GM06990 (cell line): ENCODE measurements at places on chromosomes 4 and X.

GRCh38 chr4:138297743-138298405 is 55.7 kb upstream of the SLC7A11 start:
- no peak for DNase-seq

DNA sequence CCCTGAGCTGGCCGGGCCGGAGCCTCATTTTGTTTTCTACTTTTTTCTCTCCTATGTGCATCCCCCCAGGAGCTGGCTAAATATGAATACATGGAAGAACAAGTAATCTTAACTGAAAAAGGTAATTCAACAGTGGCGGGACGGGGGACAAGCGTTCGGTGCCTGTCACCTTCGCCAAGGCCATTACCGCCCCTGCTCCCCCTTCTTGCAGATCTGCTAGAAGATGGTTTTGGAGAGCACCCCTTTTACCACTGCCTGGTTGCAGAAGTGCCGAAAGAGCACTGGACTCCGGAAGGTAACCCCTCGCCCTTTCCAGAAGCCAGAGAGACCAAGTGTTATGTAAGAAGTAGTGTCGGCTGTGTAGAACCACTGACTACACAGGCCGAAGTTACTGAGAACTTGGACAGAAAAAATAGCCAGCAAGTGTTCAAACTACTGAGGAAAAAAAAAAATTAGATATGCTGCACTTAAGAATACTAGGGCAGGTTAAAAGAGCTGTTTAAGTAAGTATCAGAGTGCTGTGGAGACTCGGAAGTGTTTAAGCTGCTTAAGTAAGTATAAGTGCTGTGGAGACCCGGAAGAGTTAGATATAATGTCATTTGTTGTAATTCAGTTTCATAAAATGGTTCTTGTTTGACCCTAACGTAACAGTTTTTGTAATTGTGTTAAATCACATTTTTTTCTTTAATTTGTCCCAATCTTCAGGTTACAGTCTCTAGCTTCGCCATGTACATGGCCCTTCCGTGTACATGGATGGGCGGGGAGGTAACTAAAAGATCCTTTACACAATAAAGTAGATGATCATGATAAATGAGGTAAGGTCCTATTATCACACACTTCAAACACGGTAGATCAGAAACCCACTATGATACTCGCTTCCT is 856 bp downstream of the SAT1 start:
- DNase-seq = peak; percentile 25

DNA sequence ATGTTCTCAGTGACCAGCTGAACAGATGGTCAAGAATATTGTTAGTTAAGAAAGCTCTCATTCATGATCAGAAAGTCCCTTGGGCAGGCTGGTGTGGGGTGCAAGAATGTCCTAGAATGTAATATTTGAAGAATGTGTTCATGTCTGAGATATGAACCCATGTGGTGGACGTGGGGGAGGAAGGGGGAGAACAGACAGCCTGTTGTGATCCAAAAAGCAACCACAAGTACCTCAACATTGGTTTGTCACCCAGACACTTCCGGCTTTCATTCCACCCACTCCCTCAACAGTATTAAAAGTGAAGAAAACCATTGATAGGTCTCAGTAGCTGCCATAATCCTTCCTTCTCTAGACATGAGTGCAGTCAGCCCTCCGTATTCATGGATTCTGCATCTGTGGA is 82.2 kb downstream of the MAML3 start:
- DNase-seq = peak; percentile 36

GRCh38 chr4:10066206-10066605 is 44.9 kb upstream of the SLC2A9 start:
- DNase-seq = no peak

DNA sequence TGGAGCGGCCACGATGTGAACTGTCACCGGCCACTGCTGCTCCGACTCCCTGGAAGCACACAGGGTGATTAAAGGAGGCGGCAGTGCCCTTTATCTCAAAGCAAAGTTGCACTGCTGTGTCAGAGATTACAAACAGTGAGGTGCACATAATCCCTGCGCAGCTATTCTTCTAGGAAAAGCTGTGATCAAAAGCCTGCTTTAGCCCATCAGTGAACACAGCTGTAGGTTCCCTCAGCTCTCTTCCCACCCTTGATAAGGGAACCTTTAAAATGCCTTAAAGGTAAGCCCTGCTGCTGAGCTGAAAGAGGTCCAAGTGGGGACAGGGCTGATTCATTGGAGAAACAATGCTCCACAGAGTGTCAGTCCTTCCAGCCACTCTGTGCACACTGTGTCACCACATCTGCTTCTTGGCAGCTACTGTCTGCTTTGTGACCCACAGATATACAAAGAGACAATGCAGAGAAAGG is 127.6 kb downstream of the EIF4E start:
- no peak for DNase-seq

- no peak for DNase-seq
Measured at GRCh38 chr4:68337004-68337403, 12.9 kb downstream of the YTHDC1 start.

DNA sequence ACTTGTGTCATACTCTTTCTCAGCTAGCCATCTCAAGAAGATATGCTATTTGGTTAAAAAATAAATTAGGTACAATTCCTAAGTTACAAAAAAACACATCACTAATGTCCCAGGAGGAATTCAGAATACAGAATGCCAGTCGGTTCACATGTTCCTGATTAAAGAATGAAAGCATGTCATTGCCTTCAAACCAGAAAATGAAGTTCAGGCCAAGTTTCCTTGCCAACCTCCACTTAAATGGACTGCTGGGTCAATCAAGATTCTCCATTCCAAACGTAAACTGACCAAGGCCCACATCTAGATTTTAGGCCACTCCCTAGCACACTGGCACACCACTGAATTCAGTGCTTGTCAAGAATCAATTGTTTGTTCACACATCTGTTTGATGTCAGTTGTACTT is 6.5 kb downstream of the PIGA start:
- DNase-seq = no peak

DNA sequence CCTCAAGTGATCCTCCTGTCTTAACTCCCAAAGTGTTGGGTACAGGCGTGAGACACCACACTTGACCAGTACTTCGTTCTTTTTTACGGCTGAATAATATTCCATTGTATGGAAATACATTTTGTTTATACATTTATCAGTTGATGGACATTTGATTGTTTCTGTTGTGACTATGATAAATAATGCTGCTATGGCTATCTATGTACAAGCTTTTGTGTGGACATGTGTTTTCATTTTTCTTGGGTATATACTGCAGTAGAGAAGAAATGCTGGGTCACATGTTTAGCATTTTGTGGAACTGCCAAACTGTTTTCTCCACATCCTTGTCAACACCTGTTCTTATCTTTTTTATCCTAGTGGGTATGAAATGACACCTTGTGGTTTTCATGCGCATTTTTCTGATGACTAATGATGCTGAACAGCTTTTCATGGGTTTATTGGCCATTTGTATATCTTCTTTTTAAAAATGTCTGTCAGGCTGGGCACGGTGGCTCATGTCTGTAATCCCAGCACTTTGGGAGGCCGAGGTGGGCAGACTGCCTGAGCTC is 37.3 kb downstream of the SAT1 start:
- DNase-seq = no peak

DNA sequence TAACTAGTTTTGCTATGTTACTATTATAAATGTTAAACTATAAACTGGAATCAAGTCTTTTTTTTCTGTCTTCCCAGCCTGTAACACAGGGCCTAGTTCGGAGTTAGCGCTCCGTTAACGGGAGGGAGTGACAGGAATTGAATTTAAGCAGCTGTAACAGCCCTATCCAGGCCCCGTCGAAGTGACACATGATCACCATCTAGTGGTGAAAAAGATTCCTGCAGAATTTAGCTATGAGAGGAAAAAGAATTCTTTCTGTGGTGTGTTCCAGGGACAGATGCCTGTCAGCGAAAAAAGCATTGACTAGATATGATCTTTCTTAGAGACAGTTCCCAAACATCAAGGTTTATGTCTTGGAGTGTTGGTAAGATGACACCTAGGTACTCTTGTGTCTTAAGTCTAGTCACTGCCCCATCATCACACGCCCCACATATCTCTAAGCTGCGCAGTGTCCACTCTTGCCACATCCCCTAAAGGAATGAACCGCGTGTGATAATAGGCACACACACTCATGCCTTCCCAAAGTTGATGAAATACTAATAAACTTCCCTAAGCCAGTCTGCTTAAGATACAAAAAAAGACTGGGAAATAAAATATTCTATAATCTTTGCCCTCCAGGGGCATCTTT is 2.1 kb downstream of the GAB3 start:
- DNase-seq = no peak

- DNase-seq = no peak
Measured at GRCh38 chr4:27908356-27908755, 1047.7 kb downstream of the STIM2 start.

DNA sequence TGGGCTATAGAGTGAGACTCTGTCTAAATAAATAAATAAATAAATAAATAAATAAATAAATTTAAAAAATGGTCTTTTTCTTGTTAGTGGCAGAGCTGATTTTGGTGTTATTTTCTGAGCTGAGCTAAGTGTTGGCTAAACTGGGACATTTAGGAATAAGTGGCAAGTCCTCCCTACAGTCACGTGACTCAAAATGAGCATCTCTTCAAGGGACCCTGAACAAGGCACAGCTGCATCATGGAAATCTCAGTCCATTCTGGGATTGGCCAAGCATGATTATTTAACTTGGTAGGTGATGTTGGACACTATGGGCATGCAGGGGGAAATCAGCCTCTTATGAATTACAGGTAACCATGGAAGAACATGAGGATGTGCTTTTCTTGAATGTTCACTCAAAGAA is 42.0 kb downstream of the HAND2 start:
- no peak for DNase-seq

DNA sequence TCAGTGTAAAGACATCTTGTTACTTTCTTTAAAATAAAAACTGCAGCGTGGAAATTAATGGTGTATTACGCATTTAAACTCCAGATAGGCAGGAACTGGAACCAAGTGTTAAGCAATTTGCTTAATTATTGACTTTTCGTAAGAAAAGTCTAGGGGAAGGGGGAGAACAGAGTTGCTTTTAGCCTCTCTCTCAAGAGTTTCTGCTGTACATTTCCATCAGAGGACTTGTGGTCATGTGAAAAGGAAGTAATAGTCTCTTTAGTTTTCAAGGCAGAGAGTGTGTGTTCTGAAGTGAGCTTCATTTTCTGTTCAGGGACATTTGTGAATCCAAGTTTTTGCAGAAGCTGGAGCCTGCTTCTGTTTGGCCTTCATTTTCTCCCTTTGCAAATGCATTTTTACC is 127.2 kb downstream of the UBE2K start:
- no peak for DNase-seq

GRCh38 chr4:148207068-148207467 is 235.1 kb downstream of the NR3C2 start:
- DNase-seq = no peak

DNA sequence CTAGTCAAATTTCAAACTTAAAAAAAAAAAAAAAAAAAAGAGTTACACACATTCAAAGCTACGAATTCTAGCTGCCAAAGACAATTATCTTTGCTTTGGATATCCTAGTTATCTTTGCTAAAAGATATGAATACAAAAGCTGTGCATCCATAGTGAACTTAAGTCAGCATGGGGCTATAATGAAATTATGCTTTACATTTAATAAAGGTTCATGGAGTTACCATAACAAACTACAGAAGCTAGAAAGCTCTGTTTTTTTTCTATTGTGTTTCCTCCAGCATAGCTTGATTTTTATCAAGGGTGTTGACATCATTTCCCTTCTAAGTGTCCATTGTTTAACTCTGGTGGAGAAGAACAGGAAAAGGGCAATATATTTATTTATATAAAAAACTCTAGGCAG is 234.1 kb downstream of the ANKRD50 start:
- no peak for DNase-seq

DNA sequence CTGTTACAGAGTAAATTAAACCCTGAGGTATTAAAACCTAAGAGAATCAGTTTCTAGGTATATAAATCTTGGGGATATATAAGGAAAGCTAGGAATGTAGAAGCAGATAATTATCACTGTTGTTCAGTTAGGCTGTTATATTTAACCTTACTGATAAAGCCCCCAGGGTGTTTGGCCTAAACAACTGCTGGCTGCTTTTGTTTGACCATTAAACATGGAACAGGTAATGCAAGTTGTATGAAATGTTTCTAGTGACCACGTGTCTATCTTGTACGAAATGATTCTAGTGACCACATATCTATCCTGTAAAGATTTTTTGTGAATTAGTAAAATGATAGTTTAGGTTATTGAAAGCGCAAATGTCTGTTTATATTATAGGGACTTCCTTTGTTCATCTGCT is 52.6 kb downstream of the SGMS2 start:
- no peak for DNase-seq

- DNase-seq = no peak
Measured at GRCh38 chr4:151783867-151784266, 23.1 kb upstream of the GATB start.

DNA sequence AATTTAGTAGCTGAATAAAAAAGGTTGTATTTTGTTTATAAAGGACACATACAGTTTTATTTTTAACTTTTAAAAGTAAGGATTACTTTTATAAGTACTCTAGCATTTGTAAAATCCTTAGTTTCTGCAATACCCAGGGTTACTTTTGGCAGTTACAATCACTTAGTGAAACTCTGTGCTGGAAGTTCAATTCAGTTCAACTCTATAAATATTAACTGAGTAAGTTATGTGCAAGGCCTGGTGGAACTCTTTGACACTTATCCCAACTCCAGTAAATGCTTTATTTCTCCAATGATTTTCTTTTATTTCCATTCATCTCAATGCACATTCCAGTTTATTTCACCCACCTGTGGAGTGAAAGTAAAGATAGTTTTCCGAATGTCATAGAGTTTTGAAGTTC is 63.3 kb upstream of the HDAC8 start:
- no peak for DNase-seq

GRCh38 chrX:121864561-121864960 is 817.2 kb downstream of the GLUD2 start:
- DNase-seq = no peak

GRCh38 chrX:21645886-21646285 is 12.2 kb downstream of the KLHL34 start:
- no peak for DNase-seq

GRCh38 chrX:66676413-66676812 is 37.5 kb upstream of the EDA2R start:
- no peak for DNase-seq

GRCh38 chrX:43551590-43551989 is 104.5 kb upstream of the MAOA start:
- DNase-seq = no peak

DNA sequence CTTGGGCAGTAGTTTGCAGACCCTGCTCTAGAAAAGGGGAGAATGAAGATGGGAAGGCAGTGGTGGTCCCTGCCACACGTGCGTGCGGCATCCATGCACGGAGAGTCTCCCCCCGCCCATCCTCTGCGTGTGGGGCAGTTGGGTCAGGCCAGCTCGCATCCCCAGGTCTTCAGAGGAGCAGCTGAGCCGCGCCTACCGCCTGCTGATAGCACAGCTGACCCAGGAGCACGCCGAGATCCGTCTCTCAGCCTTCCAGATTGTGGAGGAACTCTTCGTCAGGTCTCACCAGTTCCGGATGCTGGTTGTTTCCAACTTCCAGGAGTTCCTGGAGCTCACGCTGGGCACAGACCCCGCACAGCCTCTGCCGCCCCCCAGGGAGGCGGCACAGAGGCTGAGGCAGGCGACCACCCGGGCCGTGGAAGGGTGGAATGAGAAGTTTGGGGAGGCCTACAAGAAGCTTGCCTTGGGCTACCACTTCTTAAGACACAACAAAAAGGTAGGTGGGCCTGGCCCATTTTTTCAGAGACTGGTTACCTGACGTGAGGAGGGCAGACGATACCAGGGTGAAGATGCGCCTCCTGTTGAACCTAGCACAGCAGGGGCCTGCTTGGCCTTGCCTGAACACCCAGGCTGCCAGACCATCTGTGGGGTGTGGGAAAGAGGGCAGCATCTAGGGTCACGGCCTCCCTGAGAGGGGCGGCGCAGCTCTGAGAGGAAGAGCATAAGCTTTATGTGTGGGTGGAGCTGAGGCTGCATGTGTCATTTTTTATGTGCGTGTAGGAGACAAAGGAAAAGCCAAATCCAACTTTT is 2.6 kb downstream of the UVSSA start:
- no peak for DNase-seq
